Stimulated activated CD4-positive, alpha-beta T cell treated with anti-CD3 and anti-CD28 coated beads, TNF-alpha, amount 100 ng/mL, for 1 hour (primary cell): ENCODE measurements at places on chromosomes 13 and 19.
A peak's percentile ranks its signal among the peaks of the same experiment; 100 is the strongest.

- no peak for DNase-seq
Observed at GRCh38 chr13:93698016-93698613, 471.5 kb downstream of the GPC6 start.

- DNase-seq, result no peak
Observed at GRCh38 chr13:80835902-80836301, 495.0 kb upstream of the SPRY2 start.

DNA sequence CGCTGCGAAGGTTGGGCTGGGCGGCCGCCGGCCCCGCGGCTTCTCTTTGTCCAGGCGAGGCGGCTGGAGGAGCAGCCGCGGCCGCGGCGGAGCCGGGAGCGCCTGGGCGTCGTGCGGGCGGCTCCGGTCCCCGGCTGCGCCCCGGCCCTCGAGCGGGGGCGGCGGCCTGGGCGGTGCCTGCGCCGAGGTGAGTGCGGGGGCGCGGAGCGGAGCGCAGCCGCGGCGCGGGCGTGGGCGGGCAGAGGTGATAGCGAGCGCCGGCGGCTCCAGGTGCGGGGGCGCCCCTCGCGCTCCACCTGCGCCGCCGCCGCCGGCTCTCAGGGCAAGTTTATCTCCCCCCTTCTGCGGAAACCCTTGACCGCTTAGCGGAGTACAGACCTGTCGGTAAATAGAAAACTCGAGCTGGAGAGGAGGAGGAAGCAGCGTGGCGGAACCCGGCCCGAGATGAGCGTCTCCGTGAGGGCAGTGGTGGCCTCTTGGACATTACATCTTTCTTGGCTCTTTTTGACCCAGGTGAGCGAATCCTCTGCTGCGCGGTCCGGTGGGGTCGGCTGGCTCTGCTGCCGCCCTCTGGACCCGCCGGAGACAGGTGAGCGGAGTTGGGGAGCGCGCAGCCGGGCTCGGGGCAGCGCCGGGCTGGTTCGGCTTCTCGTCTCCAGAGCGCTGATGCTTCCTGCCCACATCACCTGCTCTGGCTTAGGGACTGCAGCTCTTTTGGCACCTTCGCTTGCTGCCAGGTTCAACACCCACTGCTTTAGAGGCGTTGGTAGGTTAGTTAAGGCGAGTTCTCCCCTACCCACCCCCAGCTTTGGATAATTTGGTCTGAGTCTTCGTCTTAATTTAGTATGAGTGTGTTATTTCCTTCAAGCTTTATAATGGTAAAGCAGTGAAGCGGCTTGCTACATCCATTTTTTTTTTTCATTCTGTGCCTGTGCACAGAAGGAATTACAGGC lies at the start of gene MTUS2:
Gene MTUS2, plus strand, starts transcription at position 241 of the 953 bp plus-strand sequence.
- DNase-seq, result no peak

GRCh38 chr13:49859560-49859959 lies 67.1 kb upstream of the KPNA3 start:
- no peak for DNase-seq

- peak; percentile 45 for DNase-seq
Observed at GRCh38 chr19:48190288-48190884, 19.9 kb downstream of the ZSWIM9 start.

DNA sequence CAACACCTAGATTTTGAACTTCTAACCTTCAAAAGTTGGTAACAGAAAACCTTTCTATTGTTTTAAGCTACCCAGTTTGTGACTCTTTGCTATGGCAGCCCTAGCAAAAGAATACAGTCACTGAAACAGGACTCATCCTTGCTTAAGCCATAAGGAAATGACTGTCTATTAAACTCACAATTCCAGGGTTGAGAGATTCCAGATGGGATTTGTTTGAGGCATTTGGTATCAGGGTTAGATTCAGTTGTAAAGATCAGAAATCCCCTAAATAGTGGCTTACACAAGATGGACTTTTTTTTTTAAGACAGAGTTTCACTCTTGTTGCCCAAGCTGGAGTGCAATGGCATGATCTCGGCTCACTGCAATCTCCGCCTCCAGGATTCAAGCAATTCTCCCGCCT lies 41.1 kb upstream of the RGCC start:
- no peak for DNase-seq

GRCh38 chr13:25800523-25800922 lies 251.3 kb downstream of the SHISA2 start:
- no peak for DNase-seq

DNA sequence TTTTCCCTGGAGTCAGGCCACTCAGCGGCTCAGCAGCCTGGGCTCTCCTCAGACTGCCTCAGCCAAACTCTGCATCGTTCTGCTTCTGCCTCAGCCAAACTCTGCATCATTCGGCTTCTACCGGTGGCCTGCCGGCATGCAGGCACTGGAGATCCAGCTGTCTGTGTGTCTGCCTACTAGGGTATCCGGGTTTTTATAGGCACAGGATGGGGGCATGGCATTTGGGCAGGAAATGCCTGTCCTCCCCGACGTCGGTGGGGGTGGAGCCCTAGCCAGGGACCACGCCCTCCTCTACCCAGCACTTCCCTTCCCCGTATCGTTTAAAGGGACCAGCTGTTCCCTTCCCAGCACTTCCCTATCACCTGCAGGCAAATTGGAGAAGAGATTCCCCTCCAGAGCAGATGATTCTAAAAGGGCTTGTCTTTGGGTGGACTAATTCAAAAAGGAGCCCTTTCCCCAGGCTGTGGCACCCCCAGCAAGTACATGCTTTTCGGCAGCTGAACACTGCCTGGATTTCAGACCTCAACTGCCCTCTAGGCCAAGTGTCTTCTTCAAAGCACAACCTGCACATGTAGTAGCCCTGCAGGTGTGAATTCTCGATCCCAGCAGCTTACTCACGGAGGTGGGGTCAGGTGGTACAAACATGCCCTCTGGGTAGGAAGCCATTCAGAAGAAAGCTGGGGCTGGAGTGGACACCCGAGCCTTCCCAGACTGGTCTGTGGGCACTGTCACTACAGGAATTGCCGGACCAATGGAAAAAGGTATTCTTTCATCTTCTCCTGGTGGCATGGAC lies 25.4 kb upstream of the GPR12 start:
- DNase-seq, result peak; percentile 1

- DNase-seq, result no peak
Observed at GRCh38 chr13:51033421-51034185, 77.5 kb downstream of the C13orf42 start.

DNA sequence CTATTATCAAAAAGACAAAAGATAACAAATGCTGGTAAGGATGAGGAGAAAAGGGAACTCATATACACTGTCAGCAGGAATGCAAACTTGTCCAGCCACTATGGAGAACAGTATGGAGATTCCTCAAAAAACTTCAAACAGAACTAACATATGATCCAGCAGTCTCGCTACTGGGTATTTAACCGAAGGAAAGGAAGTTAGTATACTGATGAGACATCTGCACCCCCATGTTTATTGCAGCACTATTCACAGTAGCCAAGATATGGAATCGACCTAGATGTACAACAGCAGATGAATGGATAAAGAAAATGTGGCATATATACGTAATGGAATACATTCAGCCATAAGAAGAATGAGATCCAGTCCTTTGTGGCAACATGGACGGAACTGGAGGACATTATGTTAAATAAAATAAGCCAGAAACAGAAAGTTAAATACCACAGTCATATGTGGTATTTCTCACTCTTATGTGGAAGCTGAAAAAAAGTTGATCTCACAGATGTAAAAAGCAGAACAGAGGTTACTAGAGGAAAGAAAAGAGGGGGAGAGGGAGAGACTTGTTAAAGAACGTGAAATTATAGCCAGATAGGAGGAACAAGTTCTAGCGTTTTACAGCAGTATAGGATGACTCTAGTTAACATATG lies 83.2 kb downstream of the RUBCNL start:
- no peak for DNase-seq

GRCh38 chr19:44807162-44807561 lies 1.7 kb upstream of the BCAM start:
- no peak for DNase-seq

DNA sequence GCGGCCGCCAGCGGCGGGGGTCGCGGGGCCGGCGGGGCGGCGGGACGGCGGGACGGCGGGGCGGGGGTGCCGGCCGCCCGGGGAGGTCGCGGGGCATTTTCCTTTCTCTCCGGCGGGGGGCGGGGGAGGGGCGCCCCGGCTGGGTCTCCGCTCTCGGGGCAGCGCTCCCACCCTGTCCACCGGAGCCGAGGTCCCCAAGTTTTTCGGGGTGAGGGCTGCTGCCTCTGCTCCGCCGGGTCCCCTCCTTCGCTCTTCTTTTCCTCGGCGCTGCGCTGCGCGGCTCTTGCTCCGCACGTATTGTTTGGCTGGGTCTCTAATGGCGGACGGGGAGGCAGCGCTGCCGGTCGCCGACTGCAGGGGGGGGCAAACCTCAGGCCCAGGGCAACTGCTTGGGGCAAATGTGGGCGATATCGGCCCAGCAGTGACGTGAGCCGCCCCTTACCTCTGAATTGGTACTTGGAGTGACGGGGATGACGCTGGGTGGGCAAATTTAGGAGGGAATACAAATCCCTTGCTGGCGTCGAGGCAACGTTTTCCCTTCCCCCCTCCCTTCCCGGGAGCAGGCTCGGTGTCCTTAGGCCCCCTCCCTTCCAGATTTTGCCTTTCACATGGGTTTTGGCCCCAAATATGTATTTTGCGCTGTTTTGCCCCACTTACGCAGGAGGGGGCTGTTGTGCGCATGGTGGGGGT lies 759 bp downstream of the ZMYM2 start:
- peak; percentile 58 for DNase-seq

DNA sequence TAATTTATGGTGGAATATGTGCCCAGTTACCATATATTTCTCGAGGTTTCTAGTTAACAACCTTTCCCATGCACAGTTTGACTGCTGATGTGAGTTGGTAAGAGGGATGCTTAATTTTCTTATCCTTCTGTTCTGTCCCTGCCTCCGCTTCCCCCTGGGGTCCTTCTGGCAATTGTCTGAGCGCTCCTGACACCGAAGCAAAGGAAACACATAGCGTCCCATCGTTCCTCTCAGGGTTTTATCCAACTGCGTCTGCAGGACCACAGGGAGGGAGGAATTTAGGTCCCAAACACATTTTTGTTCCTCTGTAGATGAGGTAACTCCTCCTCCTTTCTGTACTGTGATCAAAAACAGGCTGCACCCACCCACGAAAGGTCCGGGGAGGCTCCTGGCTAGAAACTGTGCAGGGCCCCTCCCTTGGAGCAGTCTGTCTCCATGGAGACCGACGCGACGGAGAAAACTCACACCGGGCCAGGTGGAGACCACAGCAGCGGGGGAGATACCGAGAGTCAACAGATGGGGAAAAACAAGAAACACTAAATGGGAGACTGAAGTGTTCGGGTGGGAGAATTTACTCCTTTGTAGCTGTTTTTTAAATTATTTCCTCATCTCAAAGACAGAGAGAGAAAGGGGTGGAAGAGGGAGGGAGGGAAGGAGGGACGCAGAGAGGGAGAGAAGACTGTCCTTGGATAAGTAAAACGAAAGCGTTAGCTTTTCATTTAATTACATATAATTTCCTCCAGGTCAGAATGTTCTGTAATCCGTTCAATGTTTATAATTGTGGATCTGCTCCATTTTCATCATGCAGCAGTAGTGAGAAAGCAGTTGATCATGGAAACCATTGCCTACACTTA lies 191.8 kb upstream of the NBEA start:
- DNase-seq, result no peak

DNA sequence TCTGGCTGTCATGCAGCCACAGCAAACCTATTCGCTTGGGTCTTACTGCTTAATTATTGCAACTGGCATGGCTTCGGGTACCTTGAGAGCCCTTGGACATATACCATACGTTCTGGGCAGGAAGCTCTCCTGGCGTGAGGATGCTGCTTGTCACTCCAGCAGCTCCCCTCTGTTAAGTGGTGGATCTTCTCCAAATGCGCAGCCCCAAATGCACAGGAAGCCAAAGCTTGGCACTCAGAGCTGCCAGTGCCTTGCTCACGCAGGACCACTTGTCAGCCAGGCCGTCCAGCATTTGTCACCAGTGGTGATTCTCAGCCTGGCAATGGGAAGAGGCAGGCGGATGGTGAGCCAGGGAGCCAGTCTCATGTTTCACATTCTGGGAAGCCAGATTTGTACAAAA lies 158.6 kb downstream of the KATNAL1 start:
- DNase-seq, result no peak

DNA sequence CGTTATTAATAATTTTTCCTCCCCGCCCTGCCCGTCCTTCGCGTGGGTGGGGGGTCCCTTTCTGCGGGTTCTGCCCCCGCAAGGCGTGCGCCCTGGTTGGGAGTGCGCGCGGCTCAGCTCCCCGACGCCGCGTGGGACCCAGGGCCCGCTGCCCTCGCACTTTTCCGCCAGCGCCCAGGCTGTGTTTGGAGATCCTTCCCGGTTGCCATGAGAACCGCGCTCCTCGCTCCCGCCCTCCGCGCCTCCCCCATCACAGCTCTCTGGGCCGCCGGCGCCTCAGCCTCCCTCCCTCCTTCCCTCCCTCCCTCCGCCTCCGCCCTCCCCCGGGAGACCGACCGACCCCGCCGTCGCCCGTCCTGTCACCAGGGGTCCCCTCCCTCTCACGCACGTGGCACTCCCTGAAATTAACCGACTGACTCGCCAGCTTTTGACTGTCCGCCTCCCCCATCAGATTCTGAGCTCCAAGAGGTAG lies 2.4 kb upstream of the SSBP4 start:
- no peak for DNase-seq

DNA sequence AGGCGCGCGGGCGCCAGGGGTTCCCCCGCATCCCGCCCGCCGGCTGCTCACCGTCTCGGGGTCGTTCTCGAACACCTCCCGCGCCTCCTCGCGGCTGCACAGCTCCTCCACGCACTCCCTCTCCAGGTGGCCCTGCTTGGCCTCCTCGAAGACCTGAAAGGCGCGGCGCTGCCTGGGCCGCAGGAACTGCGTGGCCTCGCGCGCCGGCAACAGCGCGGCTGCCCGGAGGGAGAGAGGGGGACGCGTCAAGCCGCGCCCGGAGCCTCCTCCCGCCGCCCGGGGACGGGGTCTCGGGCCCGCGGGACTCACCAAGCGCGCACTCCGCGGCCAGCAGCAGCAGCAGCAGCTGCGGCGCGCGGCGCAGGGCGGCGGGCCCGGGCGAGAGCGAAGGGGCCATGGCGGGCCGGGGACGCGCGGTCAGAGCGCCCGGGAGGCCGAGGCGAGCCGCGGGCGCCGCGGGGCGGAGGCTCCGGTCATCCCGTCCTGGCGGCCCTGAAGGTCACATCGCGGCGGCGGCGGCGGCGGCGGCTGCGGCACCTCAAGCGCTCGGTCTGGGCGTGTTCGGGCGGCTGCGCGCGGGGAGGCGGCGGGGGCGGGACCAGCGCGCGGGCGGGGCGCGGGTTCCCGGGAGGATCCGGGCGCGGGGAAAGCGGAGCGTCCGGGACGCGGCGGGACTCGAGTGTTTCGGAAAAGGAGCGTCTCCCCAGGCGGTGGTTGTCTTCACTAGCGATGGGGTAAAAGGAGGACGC lies at the start of gene GAS6:
Gene GAS6, minus strand, starts transcription at position 553 of the 749 bp plus-strand sequence. Its CDS starts 156 bp downstream, at position 397.
- DNase-seq, result no peak

DNA sequence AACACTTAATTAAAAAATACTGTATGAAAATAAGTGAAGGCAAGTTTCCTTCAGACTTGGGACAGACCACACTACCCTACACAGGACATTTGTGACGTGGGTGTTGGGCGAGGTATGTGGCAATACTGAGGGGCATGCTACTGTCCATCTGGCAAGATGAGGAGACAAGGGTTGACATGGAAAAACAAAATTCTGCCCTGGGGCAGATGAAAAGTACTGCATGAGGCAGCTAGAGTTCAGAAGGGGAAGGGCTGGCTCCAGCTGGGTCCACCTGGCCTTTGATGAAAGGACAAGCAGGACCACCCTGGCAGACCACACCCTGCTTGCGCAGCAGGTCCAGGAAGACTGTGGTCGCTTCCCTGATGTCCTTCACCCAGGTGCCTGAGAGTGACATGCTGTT lies 43.2 kb downstream of the LATS2 start:
- DNase-seq, result no peak

- no peak for DNase-seq
Observed at GRCh38 chr13:22800526-22801401, 380.0 kb upstream of the SGCG start.

- no peak for DNase-seq
Observed at GRCh38 chr13:24270639-24271141, 38.7 kb upstream of the C1QTNF9 start.
